Activated T-helper 9 cell treated with anti-CD3 and anti-CD28 coated beads, Interleukin-2, amount 50 U/mL, for 16 hours (primary cell): ENCODE measurements at places on chromosomes 7 and 10.

DNA sequence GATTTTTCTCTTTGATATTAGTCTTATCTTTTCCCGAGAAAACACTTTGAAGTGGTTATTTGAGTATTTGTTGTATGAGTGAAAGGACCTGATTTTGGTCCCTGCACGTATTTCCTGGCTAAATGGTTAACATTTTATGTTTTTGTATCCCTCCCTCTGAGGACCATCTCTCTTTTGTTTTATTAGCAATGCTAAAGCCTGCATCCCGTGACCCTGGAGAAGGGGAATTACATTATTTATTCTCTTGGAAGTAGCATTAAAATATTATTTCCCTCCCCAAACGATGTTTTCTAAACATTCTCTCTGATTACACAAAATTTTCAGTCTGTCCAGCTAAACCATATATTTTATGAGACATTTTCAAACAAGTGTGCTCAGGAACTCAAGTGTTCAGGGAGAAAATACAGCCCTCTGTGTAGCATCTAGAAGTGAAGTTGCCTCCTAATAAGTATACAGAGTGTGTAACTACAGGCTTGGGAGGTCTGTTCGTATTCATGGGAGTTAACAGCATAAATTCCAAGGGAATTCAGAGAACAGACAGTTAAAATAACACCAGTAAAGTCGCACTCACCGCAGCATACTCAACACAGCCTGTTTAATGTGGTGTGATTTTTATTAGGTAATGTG is 163.8 kb upstream of the NPVF start:
- DNase-seq: no peak

- no peak for DNase-seq
These were observed 129.7 kb upstream of the COBL start for GRCh38 chr7:51446356-51446755.

DNA sequence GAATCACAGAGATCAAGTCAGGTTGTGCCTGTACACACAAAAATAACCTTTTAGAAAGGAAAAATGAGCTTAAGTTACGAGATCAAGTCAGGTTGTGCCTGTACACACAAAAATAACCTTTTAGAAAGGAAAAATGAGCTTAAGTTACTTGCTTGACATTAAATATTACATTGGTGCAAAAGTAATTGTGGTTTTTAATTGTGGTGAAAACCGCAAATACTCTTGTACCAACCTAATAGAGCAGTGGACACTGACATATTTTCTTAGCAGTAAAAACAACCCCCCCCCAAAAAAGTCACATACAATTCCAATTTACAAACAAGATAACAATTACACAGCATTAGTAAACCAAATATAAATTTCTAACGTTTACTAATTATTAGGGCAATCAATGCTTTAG is 595.6 kb downstream of the GRM8 start:
- no peak for DNase-seq

DNA sequence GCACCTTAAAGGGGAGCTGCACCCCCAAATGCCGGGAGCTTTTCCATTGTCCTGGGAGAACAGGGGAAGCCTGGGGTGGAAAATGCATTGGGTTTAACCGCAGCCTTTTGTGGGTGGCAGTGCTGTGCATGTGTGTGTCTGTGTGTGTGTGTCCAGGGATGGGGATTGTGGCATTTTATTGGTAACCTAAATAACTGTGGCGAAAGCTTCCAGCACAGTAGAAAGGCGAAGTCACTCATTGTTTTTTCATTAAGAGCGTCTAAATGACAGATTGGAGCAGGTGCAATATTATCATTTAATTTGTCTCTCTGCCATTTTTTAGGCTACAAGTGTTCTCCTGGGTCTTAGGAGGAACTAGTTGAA is 55.1 kb downstream of the INSIG1 start:
- no peak for DNase-seq

DNA sequence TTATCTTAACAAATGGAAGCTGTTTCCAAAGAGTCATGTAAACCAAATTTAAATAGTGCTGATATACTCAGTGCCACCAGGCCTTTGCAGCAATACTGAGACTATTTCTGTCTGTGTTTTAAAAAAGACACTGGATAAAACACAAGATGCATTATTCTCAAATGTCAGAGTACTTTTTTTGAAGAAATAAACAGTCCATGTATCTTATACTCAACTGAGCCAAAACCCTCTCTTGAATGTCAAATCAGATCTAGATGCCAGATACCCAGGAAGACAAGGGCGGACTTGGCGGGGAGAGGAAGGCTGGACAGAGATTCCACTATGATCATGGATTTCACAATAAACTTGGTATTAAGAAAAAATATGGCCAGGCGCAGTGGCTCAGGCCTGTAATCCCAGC is 127.6 kb downstream of the COBL start:
- DNase-seq: no peak

- DNase-seq: no peak
These were observed 99.7 kb upstream of the TARP start for GRCh38 chr7:38373155-38373554.

DNA sequence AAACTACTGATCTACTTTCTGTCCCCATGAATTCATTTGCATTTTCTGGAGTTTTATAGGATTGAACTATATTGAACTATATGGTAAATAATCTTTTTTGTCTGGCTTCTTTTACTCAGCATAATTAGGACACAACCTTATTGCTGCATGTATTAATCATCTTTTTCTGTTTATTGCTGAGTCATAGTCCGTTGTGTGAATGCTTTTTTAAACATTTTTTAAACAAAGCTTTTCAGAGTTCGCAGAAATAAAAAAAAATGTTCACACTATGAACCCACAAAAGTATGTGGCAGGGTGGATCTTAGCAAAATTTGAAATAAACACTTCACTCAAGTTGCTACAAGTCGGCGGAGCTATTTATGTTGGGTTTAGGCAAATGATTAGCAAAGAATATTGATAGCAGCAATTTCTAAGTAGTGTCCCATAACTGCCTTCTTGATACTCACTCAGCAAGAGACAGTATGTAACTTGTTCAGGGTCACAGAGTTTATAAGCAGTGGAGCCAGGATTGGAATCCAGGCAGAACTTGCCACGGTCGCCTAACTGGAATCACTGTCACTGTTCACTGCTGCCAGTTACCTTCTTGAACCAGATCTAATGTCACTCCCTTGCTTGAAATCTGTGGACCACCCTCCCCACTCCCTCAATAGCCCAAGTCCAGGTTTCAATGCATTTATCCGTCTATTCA is 5.6 kb downstream of the CH25H start:
- no peak for DNase-seq

DNA sequence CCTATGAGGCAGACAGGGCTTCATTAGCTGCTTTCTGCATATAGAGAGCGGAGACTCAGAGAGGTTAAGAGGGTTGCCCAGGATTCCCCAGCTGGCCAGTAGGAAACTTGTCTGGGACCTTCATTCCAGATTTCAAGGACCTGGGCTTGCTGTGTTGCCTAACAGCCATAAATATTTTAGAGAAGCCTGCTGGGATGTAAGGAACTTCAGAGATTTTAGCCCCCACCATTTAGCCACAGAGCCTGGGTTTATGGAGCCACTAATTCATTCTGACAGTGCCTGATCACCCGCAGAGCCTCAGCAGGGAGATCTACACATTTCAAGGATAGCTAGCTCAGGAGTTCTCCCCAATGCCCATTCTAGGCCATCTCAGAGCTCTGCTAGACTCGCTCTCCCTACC is 56.6 kb upstream of the TRUB1 start:
- no peak for DNase-seq

DNA sequence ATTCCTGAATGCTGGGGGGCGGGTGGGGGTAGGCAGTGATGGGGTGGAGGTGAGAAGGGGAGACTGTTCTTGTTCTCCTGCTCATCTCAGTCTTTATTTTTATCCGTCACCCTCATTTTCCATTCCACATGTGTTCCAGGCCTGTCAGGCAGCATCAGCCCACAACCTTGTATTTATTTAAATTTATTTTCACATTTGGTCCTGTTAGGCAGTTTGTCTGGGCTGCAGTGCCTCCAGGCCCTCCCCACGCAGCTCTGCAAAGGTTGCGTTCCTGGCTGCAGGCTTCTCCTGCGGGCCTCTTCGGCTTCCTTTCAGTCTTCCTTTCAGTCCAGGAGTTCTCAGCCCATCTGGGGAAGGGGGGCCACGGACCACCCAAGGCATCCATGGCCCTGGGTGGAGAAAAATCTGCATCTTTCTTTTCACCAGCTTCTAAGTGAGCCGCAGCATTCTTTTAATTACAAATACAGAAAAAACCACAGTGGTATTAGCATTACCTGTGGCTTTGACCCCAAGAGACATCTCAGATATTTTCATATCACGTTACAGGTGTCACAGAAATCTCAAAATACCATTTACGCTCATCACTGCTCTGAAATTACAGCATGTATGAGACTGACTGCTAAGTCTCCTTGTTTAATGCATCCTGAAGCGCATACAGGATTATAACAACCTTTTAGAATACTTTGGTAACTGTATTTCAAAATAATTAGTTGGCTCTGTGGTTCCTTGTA is 94.0 kb downstream of the C10orf105 start:
- no peak for DNase-seq

GRCh38 chr7:85593355-85593754 is 406.5 kb upstream of the SEMA3D start:
- DNase-seq: no peak

DNA sequence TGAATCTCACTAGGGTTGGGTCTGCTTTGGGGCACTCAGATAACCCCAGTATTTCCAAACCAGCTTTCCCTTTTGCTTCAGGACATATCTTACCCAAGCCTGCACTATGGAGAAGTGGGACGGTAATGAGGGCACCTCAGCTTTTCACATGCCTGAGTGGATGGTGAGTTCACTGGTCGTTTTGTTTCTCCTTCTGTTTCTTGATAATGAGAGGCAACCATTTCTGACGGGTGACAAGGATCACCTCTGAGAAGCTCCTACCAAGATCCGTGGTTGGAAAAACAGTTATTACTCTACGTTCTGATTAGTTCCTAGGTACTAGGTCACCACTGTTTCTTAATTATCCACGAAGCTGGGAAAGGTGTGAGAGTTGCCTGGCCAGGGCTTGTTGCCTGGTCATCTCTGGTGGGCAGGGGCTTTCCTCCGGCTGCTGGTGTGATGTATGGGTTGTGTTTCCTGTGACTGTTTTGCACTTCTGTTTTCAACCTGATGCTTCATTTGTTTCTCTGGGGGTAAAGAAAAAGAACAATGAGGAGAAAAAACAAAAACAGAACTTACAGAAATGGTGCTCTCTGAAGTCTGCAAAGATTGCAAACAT is 65.7 kb upstream of the STRIP2 start:
- no peak for DNase-seq

GRCh38 chr7:158494643-158495042 is 93.0 kb downstream of the PTPRN2 start:
- DNase-seq: no peak

- no peak for DNase-seq
These were observed 990.4 kb downstream of the NRG3 start for GRCh38 chr10:82865366-82865765.

DNA sequence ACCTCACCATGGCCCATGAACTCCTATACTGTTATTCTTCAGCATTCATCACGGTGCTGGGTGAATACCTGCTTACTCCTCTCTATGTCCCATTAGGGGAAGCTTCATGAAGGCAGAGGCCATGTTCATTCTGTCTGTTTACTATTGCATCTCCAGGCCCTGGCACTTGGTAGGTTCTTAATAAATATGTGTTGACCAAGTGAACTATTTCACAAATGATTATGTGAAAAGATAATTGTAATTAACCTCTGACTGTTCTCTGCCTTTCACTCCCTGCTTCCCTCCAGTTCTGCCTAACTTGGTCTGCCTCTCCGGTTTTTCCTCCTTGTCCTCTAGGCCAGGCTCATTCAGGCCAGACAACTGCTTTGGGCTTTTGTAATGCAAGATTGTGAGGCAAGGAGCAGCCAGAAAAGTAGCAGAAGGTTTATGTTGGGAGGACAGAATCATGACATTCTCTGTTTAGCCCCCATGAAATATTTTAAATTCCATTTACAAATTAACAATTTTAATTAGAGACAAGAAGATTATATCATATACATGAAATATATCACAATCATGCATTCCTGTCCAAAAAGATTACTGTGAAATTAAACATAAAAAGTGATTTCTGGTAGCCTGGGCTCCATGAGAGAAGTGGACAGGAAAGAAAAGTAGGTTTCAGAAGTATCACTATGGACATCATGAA is 42.1 kb upstream of the PLXNA4 start:
- DNase-seq: no peak

- no peak for DNase-seq
These were observed 63.0 kb upstream of the HPS1 start for GRCh38 chr10:98509745-98510144.

- no peak for DNase-seq
These were observed 502.4 kb downstream of the GRID1 start for GRCh38 chr10:85864173-85864549.

- no peak for DNase-seq
These were observed 697.1 kb upstream of the GALNT17 start for GRCh38 chr7:70434821-70435220.

GRCh38 chr10:80647173-80647833 is 109.6 kb downstream of the SH2D4B start:
- DNase-seq: no peak

DNA sequence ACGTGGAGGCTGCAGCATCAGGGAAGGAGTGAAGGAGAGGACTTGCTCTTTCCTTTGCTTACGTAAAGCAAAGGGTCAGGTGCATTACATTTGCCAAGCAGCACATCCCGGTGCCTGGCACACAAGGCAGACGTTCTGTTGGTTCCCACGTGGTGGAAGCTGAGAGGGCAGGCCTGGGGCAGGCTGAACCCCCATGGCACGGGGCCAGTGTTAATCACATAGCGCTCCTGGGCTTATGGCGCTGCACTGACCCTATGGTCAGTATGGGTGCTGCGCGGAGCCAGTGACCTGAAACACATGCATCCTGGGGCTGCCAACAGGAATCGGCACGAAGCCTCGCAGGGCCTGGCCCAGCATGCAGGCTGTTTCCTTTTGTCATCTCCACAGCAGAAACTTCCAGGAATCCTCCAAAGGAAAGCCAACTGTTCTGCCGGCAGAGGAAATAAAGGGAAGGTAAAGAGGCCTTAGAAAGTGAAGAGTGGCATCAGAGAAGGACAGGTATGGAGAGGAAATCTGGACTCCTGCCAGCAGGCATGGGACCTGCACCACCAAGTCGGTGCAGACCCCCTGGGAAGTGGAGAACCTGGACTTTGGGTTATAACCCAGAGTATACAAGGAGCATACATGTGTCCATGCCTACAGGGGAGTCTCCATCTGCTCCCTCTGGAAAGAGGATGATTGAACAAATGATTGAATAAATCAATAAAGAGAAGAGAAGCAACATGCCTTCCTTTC is 560.2 kb downstream of the TCERG1L start:
- no peak for DNase-seq

DNA sequence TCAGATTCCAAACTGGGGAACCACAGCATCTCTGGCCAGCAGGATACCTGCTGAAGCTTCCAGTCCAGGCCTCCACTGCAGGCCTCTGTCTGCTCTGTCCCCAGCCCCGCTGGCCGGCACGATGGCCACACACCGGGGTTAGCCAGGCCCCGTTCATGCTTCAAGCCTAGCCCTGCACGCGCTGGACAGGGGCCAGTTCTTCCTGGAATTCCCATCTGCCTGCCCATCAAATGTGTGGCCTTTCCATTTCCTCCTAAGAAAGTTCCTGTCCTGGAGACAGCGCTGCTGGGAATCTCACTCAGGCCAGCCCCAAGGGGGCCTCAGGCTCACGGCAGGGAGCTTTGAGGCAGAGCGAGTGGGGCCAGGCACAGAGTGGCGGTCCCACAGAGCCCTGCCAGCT is 18.0 kb downstream of the SH2B2 start:
- no peak for DNase-seq

GRCh38 chr10:60031664-60032063 is 125.3 kb upstream of the CCDC6 start:
- no peak for DNase-seq
